ENCODE measurements at places on chromosomes 5 and 9.

DNA sequence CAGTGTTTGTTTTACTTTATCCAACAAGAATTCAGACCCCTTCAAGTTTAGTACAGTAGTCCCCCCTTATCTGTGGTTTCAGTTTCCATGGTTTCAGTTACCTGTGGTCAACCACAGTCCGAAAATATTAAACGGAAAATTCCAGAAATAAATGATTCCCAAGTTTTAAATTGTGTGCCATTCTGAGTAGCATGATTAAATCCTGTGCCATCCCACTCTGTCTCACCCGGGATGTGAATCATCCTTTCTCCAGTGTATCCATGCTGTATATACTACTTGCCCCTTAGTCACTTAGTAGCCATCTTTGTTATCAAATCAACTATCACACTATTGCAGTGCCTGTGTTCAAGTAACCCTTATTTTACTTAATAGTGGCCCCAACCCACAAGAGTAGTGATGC is 153.8 kb upstream of the RASA1 start:
- no peak for DNase-seq

DNA sequence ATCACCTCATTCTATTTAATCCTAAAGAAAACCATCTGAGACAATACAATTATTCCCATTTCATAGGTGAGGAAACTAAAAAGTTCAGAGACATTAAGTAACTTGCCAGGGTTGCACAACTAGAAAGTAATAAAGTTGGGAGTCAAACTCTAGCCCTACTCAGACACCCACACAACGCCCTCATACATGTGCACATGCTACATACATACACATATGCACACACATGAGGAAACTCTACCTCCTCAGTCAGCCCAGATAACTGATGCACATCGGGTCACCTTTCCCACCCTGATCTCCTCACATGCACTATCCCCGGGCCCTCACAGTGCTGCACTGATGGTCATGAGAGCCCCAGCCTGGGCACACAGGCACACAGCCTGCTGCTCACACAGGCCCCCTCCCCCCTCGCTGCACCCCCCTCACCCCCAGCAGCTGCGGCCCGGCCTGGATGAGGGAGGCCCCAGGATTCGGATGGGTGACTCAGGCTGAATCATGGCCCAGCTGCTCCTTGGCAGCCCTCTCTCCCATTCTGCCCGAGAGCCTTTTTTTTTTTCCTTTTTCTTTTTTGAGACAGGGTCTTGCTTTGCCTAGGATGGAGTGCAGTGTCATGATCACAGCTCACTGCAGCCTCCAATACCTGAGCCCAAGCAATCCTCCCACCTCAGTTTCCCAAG is 5.0 kb upstream of the GPRIN1 start:
- DNase-seq: no peak

- no peak for DNase-seq
These were observed 1.6 kb upstream of the SEMA6A start for GRCh38 chr5:116576053-116576713.

DNA sequence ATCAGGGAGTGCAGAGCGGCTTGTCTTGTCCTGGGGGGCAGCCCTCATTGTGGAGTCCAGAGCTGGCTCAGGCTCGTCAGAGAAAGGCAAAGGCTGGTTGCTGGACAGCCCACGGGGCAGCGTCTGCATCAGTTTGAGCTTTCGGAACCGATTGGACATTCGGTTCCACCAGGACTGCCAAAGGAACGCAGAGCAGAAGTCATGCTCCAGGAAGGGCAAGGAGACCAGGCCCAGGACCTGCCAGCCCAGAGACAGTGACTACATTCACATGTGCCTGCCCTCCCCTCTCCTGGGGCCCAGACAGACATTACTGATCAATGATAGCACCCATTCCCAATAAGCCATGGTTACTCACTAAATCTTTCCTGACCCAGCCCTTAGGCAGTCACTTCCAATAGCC is 18.1 kb downstream of the ANKS6 start:
- no peak for DNase-seq

- no peak for DNase-seq
These were observed 254.7 kb upstream of the SLC30A5 start for GRCh38 chr5:68839019-68839552.

DNA sequence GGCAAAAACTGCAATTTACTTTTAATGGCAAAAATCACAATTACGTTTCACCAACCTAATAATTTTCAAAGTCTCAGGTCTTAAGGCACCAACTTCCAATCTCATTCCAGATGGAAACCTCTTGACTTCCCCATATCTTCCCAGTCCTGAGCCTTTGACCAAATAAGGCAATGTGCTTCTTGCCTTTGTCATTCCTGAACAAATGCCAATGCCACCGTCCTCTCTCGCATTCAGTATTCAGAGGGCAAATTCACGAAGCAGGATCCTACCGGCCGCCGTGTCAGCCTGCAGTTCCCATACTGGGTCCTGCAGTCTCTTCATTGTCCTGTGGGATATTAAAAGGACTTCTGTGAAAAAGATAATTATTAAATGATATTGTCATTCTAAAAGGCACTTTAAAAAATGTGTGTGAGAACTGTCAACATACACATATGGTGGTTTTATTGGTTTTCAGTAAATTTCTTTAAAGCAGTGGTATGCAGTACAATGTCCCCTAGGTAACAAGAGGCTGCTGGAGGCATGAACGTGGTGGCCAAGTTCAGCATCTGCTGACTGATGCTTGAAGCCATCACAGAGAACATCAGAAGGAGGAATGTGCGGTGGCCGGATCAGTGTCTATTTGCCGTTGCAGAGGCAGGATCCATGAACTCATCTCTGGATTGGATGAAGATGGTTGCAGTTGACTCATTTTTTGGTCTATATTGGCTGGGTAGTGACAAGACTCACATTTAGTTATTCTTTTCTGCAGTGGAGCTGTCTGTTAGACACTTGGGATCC is 101.4 kb upstream of the IRX4 start:
- no peak for DNase-seq

GRCh38 chr5:32551865-32552264 is 33.5 kb upstream of the SUB1 start:
- no peak for DNase-seq

DNA sequence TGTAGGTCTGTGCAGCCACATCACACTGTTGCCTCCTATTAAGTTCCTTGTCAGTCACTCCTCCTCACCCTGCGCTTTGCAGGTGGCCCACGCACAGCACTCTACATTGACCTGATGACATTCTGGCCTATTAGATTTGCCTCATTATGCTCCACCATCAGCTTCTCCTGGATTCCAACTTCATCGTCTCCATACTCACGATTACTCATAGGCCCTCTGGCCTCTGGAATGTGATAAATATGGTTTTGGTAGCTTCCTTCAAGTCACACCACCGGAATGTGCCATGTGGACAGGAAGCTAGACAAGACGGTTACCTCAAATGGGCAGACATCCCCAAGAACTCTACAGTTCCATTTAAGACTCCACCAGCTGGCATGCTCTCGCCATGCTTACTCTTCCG is 158.0 kb upstream of the LHFPL2 start:
- DNase-seq: no peak

DNA sequence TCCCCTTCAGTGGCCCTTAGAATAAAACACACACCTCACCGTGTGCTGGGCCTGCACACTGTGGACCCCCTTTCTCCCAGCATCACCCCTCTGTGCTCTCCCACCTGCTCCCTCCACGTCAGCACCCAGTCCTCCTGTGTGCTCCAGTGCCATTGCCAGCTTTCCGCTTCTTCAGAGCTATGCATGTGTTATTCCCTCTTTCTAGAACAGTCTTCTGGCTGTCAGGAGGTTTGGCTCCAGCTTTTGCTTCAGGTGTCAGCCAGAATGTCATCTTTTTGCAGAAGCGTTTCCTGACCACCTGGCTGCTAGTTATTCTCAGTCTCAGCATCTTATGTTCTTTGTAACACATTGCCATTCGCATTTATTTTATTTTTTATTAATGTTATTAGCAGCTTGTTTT is 119.7 kb downstream of the TLE4 start:
- no peak for DNase-seq

DNA sequence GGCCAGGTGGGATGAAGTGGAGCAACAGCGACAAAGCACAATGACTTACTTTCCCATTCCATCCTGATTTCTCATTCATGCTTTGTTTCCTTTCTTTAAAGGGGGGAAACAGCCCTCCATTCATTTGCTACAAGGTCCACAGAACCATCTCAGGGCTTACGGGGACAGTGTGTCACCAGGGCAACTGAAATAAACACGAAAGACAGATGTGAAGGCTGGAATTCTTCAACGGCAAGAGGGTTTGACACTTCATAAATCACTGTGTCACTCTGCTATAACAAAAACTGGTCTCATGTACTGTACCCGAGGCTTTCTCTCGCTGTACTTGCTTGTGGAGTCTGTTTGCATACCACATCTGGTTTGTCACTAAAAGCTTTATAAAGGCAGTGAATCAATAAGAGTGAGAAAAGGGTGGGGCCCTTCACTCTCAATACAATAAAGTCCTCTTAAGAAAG is 150.8 kb downstream of the EFNA5 start:
- no peak for DNase-seq

- DNase-seq: no peak
These were observed 139.3 kb downstream of the RAPGEF6 start for GRCh38 chr5:131495536-131496399.

DNA sequence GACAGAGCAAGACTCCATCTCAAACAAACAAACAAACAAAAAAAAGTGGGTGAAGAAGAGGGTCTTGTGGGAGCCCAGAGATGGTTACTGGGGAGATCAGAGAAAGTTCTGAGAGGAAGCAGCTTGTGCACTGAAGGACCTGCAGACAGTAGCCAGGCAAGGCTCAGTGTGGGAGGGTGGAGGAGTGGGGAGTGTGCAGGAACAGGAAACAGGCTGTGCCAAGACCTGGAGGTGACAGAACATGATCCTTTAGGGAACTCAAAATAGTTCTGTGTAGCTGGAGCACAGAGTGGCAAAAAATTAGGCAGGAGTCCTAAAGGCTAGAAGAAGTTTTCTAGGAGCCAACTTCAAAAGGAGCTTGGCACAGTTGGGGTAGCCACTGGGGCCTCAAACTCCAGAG is 19.2 kb upstream of the NANS start:
- DNase-seq: no peak

DNA sequence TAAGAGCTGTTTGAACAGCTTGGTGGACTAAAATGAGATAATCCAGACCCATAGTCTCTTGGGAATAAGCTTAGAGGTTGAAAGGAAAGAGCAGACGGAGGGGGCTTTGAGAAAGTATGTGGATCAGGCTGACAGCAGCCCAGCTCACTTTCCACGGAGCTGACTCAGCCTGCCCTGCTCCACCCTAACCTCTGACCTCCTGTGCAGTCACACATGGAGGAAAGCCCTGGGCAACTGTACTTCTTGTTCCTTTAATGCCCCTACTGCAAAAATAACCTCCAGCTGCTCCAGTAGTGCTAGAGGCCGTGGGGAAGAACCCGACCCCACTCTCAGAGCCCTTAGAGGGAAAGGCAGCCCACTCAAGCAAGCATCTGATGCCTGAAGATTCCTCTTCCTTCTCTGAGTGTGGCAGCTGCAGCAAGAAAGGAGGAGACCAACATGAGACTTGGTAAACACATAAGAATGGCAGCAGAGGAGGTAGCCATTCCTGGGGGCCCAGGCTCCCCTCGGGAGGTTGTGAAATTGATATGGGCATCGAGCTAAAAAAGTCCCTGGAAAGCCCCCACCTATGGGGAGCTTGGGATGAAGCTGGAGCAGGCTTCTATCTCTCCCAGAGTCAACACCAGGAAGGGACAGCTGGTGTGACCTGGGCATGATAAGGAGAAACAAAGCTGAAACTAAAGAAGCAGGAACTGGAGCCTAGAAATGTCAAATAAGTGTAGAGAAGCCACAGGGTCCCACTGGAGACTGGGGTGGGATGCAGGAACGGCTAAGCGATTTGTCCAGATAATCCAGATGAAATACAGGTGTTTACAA is 204.3 kb downstream of the PIK3R1 start:
- no peak for DNase-seq

DNA sequence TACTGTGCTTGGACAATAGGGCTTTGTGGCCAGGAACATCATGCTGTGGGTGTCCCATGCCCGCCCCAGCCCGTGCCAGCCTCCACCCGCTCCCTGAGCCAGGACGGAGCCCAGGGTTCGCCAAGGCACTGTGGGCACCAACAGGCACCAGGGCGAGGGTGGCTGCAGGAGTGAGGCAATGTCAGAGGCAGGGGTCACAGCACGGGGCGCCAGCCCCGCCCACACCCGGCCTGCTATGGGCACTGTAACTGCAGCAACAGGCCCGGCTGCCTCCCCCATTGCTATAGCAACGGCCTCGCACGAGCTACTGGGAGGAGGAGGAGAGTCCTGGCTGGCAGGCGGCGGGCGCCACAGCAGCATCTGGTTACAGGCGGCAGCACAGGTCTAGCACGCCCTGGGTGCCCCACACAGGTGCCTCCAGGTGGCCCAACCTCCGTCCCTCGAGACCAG is 2.5 kb downstream of the ABCA2 start:
- DNase-seq: no peak

DNA sequence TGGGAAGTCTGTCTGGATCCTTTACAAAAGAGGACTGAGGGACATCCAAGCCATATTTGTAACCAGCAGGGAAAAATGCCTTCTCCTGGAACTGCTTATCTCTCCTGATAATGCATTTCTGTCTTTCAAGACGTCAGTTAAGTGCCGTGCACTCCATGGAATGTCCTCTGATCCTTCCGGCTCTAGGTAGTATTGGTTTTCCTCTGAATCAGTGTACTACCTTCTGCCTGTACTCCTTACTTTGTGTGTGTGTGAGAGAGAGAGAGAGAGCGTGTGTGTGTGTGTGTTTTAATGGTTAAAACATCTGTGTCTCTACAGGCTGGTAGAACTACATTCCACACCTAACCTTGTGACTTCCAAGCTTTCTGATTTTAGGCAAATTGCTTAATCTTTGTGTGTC is 89.9 kb downstream of the PIP5K1B start:
- no peak for DNase-seq

DNA sequence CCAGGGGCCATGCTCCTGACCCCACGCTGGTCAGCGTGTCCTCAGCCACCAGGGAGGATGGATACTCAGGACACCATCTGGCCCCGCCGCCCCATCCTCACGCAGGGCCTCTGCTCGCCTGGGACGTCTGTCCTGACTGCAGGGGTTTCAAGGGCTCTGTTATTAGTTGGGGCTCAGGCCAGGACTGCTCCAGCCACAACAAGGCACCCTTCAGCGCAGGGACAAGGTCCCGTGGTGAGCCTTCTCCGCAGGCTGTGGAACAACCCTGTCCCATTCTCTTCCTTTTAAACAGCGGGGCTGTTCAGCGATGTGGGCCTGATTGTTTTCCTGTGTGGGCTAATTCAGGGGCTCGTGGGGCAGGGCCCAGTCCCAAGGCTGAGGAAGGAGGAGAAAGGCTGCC is 61.6 kb downstream of the SEMA4D start:
- no peak for DNase-seq

DNA sequence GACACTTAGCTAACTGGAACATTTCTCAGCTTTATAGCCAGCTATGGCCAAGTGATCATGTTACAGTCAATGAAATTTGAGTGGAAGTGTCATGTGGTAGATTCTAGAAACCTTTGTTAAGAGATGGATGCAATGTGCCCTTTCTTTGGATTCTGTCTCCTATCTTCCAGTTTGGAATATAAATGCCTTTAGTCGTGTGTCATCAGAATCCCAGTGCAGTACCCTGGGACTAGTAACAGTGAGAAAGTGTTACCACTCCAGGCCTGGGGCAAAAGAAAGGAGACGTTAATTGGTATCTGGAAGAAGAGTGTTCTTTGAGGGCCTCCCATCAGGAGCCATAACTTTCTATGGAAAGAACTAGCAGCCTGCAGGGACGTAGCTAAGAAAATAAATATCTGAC is 149.6 kb downstream of the SNX18 start:
- no peak for DNase-seq

GRCh38 chr5:98961665-98962344 is 33.0 kb upstream of the CHD1 start:
- no peak for DNase-seq

- DNase-seq: no peak
These were observed 82.1 kb downstream of the GRIA1 start for GRCh38 chr5:153572411-153573145.

All from activated CD4-positive, alpha-beta T cell treated with anti-CD3 and anti-CD28 coated beads, Interleukin-2, amount 50 U/mL, for 4 hours (primary cell).